ENCODE measurements at places on chromosomes 3 and 15.

GRCh38 chr3:196274585-196274984, 12.9 kb downstream of the PCYT1A start:
- DNase-seq: peak; percentile 18

DNA sequence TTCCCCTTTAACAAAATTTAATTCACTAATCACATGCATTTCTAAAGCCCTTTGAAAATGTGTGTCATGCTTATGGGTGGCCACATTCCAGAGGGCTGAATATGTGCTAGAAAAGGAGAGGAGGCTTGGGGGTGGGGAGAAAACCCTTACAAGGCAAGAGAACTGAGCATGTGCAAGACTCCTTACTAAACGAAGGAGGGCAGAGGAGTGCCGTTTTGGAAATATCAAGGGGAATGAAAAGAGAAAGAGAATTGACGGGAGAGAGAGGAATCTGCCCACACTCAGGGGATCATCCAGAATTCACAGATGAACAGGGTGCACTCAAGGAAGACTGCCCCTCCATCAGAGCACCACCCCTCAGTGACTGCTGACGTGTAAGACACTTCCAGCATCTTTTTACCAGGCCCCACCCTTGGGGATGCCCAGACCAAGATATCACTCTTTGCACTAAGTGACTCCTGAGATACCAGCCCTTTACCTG, 37.9 kb upstream of the TSC22D2 start:
- no peak for DNase-seq

DNA sequence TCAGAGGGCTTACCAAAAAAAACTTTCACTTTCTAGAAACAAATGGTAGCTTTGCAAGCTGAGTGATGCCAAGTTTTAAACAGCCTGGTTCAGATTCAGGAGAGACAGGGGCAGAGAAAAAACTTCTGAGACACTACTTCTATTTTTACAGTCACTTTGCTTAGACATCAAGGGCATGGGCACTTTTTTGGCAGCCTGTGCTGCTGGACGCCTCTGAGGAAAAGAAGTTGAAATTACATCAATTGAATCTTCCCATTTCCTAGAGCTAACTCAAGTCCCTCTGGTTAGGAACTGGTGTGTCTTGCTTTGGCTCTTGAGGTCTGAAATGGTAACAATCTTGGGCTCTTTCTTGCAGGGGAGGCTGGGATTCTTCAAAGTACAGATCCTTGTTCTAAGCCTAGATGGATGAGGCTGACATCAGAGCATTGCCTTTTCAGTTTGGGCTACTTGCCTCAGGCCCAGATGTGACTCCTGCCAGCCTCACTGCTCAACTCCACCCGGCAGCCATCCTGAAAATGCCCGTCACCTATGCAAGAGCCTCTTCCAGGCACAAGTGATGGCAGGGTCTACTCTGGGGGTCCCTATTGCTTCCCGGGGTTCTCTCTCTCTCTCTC, 357.5 kb downstream of the FOXP1 start:
- DNase-seq: no peak

GRCh38 chr15:72934921-72935320, 117.3 kb upstream of the NEO1 start:
- DNase-seq: no peak

DNA sequence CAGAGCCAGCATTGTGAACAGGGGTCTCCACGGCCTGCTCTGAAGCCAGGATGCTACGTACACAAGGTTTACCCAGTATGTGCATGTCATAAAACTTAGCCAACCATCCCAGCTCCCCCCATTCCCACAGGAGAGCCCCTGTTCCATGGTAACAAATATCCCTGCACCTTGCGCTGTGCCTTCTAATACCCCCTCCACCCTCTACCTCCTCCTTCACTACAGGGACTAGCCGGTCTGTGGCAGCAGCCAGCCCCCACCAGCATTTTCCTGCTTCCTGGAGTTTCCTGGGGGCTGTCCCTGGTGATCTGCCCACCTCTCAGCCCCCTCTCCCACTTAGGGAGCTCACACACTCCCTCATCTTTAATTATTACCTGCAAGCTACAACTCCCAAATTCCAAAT, 20.4 kb downstream of the ACSBG1 start:
- DNase-seq: no peak

DNA sequence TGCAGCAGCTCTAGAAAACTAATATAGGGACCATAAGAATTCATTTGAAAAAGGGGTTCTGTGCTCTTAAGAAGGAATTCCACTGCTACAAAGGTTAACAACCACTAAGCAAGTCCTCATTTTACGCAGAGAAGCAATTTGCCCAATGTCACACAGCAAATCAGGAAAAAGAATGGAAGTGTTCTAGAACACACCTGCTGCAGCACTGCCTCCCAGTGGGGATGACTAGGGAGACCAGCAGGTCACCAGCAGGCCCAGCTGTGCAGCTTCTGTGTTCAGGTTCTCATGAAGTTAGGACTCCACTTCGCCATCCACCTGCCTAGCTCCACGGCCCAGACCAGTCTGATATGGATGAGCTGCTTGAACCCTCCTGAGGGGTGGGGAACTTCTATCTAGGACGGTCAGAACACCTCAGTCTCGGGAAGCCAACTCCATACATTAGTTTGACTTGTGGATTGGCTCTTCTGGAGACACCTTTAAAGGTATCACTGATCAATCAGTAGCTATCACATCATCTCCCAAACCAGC, 18.6 kb downstream of the POMGNT2 start:
- DNase-seq: no peak

- no peak for DNase-seq
These were observed 328.3 kb downstream of the THSD4 start for GRCh38 chr15:71443538-71443937.

DNA sequence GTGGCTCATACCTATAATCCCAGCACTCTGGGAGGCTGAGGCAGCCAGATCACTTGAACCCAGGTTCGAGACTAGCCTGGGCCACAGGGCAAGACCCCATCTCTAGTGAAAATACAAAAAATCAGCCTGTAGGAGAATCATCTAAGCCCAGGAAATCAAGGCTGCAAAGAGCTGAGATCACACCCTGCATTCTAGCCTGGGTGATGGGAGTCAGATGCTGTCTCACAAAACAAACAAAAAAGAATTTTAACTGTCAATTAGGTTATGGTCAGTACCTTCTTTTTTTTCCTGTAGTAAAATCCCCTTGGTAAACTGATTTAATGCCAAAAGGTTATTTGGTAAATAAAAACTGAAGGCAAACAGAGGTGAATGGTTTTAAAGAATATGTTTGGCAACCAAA, 29.0 kb downstream of the TMCC1 start:
- no peak for DNase-seq

- no peak for DNase-seq
These were observed 186.9 kb downstream of the MAGI1 start for GRCh38 chr3:65851827-65852226.

DNA sequence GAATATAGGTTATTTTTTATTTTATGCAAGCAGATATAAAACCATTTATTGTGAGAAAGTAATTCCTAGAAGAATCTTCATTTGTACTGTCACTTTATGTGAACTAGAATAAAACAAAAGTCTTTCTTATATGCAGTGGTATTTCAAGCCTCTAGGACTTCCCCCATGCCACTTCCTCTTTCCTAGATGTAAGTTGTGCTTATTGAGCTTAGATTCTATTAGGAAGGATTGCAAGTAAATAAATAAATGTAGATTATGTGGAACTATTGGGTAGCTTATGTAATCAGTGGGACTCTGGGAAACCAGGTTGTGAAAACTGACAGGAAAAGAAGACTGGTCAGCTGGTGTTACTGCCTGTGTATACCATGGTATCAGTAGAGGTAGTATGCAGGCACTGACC, 169.7 kb downstream of the RSRC1 start:
- no peak for DNase-seq

GRCh38 chr15:64622410-64623260, 152.8 kb downstream of the RBPMS2 start:
- DNase-seq: peak; percentile 19

DNA sequence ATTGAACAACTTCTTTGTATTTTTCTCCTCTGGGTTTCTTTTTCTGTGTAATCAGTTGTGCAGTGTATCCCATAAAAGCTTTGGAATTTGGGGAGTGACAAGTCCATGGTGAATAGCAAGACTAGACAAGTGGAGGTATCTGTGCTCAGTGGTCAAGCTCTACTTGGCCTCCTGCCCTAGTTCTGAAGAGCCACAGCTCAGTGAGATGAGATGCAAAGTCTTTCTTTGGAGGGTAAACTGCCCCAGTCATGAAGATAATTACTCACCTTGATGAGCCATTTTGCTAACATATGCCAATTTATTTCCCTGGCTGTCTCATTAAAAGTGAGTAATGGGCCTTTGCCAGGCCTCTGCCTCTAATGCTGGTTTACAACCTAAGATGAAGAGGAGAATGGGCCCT, 271.2 kb upstream of the TRIM42 start:
- no peak for DNase-seq

GRCh38 chr3:57637391-57637790, 40.2 kb upstream of the ARF4 start:
- DNase-seq: no peak

DNA sequence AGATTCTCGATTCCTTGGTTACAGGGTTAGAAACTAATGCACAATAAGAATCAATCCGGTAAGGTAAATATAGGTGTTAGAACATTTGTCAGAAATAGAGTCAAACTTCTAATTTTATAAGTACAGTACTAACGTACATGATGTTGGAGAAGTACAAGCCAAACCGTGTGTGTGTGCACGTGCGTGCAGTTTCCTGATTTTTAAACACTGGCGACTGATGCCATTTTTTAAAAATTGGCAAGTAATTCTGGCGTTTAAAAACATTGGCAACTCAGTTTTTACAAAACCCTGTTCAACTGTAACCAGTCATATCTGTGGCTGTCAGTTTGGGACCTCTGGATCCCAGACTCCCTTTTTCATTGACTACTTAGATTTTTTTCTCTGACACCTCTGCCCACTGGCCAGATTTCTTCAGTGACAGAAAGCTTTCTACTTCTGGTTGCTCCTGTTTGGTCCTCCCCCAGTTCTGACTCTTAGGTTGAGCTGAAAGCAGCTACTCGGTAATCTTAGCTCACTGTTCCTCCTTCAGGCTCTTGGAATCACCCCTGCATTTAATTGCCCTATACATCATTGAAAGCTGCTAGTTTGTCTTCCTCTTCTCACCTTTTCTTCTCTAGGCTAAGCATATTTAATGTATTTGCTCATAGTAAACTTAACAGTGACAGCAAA, 843 bp downstream of the ATG7 start:
- DNase-seq: no peak

DNA sequence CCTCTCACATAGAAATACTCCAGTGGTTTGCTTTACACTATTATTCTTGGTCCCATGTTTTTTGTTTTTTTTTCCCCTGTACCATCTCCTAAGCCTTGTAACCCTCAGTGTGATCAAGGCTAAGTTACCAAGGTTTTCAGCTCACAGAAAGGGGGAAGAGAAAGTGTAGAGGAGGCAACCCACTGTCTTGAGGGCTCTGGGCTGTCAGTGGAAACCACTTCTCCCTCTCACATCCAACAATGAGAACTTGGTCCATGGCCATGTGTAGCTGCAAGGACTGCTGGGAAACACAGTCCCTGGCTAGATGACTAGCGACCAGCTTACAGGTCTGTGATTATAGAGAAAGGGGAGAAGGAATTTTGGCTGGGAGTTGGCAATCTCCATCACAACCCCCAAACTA, 30.3 kb downstream of the GPD1L start:
- DNase-seq: no peak

GRCh38 chr3:89571707-89572106, 464.3 kb downstream of the EPHA3 start:
- no peak for DNase-seq

DNA sequence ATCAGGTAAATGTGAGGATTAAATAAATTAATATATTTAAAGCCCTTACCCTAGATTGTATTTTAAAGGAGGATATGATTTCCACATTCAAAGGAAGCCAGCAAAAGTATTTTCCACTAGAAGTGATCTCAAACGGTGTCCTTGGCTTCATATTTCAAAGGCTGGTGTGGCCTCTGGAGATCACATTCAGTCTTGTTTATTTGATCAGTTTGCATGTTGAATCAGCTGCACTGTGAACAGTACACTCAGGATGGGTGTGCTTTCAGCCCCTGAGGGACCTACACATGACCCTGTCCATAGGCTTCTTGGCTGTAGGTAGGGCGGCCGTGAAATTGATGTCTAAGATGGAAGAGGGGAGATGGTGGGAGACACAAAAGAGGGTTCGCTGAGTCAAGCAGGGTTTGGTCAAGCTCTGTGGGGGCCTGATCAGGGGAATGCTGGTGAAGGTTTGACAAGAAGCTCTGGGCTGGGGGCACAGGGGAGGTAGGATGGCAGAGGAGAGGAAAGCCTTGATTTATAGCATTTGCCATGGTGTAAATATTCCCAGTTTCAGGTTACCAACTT, 21.9 kb downstream of the CYP8B1 start:
- DNase-seq: no peak

DNA sequence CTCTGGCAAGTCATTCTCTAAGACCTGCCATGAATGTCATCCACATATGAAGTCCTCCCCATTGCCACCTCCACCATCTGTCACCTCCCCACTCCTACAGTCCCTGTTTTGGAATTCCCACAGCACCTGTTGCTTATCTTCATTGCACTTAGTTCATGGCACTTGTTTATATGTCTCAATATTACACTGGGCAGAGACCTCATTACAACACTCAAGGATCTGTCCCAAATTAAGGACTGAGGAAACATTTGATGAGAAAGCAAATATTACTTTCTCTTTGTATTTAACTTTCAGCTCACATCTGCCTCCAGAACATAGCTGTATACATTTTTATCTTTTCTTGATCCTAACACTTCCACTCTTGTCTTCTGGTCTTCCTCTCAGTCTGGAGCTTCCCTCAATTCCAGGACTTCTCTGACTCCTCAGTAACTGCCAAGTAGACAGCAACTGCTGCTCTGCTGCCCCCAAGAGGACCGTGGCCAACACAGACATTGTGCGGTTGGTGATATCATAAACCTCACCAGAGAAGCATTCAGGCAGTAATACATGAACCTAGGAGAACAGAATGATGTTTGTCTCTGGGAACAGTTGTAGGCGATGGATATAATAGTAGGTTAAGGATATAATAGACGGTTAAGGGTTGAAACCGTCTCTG, 45.0 kb upstream of the FGF12 start:
- no peak for DNase-seq

DNA sequence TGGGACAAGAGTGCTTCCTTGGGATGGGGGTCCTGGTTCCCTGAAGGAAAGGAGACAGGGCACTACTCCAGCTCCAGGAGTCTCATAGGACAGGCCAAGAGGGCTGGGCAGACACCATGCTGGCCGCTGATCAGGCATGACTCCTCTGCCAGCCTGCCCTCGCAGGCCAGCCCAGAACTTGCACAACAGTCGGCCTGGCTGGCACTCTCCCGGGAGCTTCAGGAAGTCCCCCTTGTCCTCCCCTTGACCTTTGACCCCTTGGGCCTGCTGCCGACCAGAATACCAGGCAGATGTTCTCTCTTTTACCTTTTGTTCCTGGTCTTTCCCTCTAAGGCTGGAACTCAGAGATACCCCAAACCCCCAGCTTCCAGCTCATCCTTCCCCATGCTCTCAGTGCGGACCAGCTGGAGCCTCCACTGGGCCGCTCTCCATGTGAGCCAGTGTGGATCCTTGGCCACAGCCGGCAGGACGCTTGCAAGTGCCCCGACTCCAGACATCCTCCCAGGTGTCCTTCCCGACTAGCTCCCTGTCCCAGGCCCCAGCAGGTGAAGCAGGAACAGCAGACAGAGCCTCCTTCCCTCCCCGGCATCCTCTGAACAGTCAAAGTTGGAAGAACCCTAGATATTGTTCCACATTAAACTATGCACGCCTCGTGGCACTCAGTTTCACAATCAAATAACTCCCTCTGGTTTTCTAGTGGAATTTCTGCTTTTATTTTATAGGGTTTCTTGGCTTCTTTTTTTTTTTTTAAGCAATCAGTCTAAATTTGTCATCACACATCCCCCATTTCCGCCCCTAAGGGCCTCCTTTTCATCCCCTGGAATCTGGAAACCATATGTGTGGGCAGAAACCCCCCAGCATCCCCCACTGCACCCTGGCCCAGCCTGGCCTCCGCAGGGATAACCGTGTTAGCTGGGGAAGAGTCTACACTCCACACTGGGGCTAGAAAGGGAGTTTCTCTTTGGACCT, 15.7 kb downstream of the VPS18 start:
- no peak for DNase-seq
